ENCODE measurements at places on chromosomes 5 and 9. TPM values are rescaled to one million over a fixed set of nuclear protein-coding genes. Genes with fewer than 3 reads are reported as not detected.
A peak's percentile ranks its signal among the peaks of the same experiment; 100 is the strongest.

- DNase-seq: no peak
Measured at GRCh38 chr9:89915187-89915586, 310.4 kb downstream of the GADD45G start.

FRRS1L gene
- 0.18 TPM for total RNA-seq

DNA sequence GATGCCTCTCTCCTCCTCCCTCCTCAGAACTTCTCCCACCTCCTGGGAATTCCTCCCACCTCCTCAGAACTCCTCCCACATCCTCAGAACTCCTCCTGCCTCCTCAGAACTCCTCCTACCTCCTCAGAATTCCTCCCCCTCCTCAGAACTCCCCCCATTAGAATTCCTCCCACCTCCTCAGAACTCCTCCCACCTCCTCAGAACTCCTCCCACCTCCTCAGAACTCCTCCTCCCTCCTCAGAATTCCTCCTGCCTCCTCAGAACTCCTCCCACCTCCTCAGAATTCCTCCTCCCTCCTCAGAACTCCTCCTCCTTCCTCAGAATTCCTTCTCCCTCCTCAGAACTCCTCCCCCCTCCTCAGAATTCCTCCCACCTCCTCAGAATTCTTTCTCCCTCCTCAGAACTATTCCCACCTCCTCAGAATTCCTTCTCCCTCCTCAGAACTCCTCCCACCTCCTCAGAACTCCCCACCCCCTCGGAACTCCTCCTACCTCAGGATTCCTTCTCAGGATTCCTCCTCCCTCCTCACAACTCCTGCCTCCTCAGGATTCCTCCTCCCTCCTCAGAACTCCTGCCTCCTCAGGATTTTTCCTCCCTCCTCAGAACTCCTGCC is 23.9 kb downstream of the SLC46A2 start:
- peak; percentile 60 for DNase-seq

GRCh38 chr5:80127116-80127552 is 92.0 kb downstream of the THBS4 start:
- no peak for DNase-seq

- DNase-seq: no peak
Measured at GRCh38 chr5:302966-303365, 18.5 kb upstream of the AHRR start.

GLDC gene
- 0.65 TPM for total RNA-seq

NEUROG1 gene
- total RNA-seq: not detected

- peak; percentile 87 for DNase-seq
Measured at GRCh38 chr9:115524453-115525059, 406.6 kb upstream of the TNC start.

DNA sequence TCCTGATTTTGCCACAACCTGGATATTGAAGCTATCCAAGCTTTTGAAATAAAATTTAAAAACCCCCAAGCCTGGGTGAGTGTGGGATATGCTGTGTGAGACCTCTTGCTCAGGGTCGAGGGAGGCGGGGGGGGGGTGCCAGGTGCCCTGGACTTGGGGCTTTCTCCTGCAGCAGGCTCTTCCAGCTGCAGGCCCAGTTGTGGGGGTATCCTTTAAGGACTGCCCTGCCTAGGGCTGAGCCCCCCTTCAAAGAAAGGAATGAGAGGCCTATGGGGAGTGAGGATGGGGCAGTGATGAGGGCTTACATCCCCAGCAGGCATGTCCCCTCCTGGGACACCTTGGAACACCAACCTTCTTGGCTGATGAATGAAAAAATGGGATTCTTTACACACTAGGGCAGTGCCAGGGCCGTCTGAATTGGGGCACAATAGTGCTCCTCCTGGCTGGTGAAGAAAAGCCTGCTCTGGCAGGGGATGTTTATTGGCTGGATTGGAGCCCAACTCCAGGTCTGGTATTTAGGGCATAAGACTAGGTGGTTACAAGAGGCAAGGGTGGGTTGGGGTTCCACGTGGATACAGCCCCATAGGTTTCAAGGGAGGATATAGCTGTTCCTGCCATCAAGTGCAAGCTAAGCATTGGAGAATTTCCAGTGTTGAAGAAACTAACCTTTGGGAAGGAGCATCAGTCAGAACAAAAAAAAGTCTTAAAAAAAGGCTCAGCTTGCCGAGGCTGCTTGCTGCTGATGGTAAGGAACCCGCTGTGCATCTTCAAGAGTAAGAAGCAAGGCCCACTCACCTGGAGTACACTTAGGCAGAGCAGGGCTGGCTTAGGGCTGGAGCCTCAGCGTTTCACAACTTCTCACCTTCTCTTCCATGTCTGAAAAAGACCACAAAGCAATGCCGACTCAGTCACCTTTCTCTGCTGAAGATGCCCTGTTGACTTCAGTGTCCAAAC is 7.0 kb downstream of the HNRNPAB start:
- DNase-seq: no peak

ARL15 gene
- total RNA-seq: 5.4 TPM

ATOSB gene
- total RNA-seq: 22.1 TPM

DNA sequence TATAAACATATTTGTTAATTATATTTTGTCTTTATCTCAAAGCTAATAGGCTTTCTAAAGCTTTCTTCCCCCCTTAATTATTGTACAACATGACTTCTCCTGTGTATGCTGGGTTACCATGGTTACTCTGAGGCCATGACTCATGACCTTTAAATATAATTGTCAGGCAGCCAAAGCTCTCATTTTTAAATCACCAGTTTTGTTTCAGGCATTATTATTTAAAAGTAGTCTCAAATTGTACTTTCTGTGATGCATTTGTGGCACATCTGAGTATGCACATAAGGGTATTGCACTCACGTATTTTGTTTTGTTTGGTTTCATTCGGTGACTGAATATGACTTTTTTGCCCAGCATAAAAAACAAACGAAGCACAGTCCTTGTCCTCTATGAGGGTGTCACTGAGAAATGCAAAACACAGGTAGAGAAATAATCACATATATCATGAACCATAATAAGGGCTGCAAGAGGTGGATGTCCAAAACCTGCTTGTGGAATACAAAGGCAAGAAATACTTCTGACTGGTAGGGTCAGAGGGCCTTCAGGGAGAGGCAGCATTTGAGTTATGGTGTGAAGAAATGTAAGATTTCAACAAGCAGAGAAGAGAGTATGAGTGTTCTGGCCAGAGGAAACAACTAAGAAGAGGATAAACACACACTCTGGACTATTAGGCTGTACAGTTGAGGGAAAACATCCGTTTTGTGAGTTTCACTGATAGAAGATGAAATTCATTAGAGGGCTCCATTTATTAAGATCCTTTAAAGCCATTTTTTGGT is 2.1 kb downstream of the CCDC192 start:
- DNase-seq: peak; percentile 90

CENPH gene
- 20.2 TPM for total RNA-seq

DNA sequence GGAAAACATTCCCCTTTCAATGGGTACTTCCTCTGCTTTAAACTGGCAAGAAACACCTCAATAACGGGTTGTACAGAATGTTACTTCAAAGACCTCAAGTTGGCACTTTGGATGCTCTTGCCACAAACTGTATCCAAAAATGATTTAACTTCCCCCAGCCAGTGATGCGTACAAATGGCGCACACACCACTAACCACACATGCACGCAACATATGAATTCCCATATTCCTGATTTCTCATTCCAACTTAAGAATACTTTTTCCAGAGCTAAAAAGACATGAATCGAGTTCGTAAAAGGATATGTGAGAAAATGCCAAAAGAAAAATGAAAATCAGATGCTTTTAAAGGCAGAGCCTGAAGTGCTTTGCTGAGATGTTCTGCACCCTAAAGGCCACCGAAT is 388.0 kb upstream of the PIK3R1 start:
- DNase-seq: no peak

GRCh38 chr5:35183556-35183955 is 46.7 kb downstream of the PRLR start:
- DNase-seq: no peak

PCDHB10 gene
- total RNA-seq: 0.41 TPM

DRD1 gene
- total RNA-seq: 0.18 TPM

DNA sequence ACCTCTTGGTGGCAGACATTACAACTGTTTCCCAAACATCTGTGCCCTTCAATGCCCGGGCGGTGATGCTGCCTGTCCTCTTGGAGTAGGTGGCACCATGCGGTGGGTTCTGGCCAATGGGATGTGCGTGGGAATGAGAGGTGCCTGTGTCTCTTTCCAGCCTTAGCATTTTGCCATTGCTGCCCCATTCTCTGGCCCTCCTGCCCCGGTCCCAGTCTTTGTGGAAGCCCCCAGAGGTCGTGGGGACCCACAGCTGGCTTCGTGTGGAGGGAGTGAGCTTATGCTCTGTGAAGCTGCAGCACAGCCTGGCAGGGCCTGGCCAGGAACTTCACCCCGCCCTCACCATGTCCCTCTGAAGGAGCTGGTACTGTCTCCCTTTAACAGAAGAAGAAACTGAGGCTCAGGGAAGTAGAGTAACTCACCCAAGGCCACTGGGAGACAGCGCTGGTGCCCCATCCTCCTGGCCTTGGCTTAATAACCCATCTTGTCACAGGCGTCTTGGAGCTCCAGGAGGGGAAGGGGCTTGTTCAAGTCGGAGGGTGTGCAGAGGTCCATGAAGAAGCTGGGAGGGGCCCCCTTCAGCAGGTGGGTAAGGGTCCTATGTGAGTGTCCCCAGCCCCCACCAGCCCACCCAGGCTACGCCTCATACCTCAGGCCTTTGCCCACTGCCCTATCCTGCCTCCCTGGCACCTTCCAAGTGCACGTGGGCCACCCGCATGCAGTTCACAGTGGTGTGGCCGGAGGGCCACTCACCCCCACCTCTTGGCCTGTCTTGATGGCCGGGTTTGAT is 173.6 kb downstream of the GAPVD1 start:
- no peak for DNase-seq

RANBP17 gene
- 10.6 TPM for total RNA-seq

DNA sequence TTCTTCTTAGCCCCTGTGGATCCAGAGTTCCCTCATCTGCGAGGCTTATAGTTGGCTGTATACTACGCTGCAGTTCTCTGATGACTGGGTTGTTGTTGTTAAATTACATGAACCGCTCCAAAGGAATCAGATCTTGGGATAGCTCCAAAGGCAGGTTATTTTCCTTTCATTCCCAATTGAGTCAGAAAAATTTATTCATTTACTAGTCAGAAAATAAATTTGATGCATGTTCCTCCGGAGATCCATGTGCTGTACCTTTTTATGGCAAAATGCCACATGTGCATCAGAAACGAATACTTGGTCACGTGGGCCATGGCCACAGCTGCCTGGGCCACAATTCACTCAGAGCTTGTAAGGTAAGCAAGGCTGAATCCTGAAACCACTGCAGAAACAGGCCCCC is 304.0 kb downstream of the NR2F1-AS1 start:
- DNase-seq: peak; percentile 26

P4HA2 gene
- total RNA-seq: 293 TPM

- no peak for DNase-seq
Measured at GRCh38 chr5:150294551-150295071, 5.0 kb upstream of the CAMK2A start.

HMMR gene
- total RNA-seq: 1.2 TPM

DNA sequence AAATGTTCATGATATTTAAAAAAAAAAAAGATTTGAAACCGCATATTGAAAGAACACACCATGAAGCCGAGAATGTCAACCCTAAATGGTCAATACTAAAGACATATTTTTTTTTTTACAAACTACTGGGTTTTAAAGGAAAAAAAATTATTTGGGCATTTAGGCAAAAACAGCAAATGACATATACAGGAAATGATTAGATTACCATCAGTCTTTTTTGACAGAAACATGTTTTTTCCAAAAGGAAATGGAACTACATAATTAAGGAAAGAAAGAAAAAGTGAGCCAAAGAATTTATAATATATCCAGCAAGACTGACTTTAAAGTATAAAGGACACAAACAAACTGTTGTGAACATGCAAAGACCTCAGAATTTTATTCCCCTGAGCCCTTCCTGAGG is 56.7 kb downstream of the RALGPS1 start:
- DNase-seq: no peak

DNA sequence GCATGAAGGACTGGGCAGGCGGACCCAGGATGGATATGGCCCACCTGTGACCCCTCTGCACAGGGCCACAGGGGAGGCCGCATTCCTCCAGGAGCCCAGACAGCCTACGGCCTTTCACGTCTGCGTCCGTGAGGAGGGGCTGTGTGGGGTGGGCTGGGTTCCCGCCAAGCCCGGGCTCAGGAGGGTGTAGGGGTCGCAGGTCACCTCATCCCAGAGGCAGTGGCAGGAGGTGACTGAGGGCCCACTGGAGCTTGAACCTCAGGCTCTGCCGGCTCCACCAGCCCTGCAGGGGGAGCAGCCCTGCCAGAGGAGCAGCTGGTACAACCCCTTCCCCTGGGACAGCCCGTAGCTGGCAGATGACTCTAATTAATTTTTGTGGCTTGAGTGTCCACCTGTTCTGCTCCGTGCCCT is 40.7 kb upstream of the CACNA1B start:
- DNase-seq: no peak

DNA sequence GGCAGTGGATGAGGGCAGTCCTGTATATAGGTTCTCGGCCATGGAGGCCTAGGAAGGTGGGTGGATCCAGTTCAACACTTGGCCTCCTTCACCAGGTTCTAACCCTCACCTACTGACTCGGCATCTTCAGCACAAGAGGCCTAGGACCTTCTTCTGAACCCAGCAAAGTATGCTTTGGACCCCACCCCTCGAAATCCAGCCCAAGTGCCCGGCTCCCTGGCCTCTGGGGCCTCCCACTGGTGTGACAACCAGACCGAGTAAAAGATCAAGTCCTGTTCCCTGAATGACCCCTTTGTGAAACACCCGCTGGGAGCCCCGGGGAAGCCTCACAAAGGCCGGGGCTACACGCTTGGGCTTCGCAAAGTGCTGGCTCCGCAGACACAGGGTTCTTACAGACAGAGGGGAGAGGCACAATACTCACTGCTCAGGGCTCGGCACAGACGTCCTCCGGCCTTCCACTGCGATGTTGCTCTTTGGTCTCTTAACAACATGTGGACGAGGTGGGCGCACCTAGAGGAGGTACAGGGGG is 47.0 kb downstream of the CRB2 start:
- no peak for DNase-seq

GRCh38 chr9:93149361-93149760 is 15.3 kb upstream of the NINJ1 start:
- no peak for DNase-seq

GRCh38 chr5:101977729-101978345 is 318.2 kb downstream of the SLCO4C1 start:
- peak; percentile 52 for DNase-seq

- no peak for DNase-seq
Measured at GRCh38 chr5:73899055-73899454, 273.1 kb downstream of the ARHGEF28 start.

- DNase-seq: no peak
Measured at GRCh38 chr5:159263569-159263905, 447 bp downstream of the UBLCP1 start.

Measured in fibroblast of the aortic adventitia (primary cell).